Central memory CD8-positive, alpha-beta T cell (primary cell): ENCODE measurements at places on chromosomes 5 and 9.

DNA sequence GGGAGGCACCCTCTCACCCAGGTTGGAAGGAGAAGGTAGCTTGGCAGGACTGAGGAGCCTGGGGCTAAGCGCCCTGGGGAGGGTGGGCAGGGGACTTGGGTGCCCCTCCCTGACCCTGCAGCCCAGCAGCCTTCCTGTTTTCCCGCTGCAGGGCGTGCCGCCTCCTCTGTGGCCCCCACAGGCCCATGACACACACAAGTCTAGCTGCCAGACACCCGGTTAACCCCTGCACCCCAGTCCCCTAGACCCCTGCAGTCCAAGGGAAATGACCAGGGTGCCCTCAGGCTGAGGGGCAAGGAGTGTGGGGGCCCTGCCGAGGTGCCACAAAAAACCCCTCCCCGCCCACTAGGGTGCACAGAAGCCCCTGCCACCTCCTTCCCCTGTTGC lies 33.0 kb downstream of the GOLGA2 start:
- peaks cover 35% of the 10 kb centered on the region for H3K27me3 ChIP-seq
- H3K4me1 ChIP-seq = no peaks in the 10 kb centered on the region
- no peak for DNase-seq
- H3K27ac ChIP-seq = no peak overlapping the region
- no peaks in the 10 kb centered on the region for H3K36me3 ChIP-seq
- no peak overlapping the region for H3K4me3 ChIP-seq

DNA sequence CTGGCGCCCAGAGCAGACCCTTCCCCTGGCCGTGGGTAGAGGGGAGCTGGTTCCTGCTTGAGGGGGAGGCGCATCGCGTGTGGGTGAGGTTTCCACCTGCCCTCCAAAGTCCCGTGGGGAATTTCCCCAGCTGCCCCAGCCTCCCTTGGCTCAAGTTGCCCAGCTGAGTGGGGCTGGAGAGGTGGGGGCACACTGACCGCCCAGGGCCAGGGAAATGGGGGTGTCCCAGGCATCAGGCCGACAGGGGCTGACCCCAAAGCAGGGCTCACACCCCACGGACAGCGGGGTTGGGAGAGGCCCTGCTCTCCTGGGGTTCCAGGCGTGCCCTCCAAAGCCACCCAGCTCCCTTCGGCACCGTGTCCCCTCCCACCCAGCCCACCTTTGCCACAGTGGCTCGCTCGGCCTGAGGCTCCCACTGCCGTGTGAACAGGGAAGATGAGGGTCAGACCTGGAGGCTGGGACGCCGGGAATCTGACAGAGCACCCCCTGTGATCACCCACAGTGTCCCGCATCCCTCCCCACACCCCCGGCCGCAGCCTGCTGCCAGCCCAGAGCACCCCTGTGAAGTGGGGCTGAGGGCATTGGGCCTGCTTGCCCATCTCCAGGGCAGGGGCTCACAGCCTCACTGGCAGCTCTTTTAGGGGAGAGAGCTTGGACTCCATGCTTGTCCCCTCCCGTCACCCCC lies 933 bp upstream of the EGFL7 start:
- H3K27ac ChIP-seq = no peak overlapping the region
- H3K27me3 ChIP-seq = peaks cover 60% of the 10 kb centered on the region
- no peak overlapping the region for H3K4me3 ChIP-seq
- H3K36me3 ChIP-seq = peaks cover 4% of the 10 kb centered on the region
- peaks cover 12% of the 10 kb centered on the region for H3K4me1 ChIP-seq

GRCh38 chr5:66810848-66811261 lies 214.7 kb downstream of the MAST4 start:
- no peak overlapping the region for H3K4me3 ChIP-seq
- H3K27ac ChIP-seq = no peak overlapping the region
- peaks cover 2% of the 10 kb centered on the region for H3K36me3 ChIP-seq
- H3K27me3 ChIP-seq = peaks cover 70% of the 10 kb centered on the region

DNA sequence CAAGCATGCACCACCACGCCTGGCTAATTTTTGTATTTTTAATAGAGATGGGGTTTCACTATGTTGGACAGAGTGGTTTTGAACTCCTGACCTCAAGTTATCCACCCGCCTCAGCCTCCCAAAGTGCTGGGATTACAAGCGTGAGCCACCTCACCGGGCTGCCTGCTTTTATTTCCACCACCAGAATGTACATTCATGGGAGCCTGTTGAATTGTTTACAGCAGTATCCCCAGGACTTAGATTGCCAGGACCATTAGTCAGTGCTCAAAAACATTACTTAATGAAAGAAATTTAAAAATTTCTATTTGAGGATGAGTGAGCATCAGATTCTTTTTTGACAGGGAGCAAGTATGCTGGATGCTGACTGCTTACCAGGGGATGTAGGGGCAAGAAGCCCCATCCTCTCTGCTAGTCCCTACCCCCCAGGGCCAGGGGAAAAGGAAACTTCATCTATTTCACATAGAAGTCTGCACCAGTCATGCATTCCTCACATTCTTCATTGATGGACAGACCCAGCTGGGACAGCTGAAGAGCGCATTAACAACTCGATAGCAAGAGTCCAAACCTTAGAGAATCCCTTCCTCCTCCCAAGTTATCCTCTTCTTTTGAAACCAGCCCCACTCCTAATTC lies 10.3 kb upstream of the RGMB start:
- no peak overlapping the region for H3K27ac ChIP-seq
- H3K4me1 ChIP-seq = peaks cover 2% of the 10 kb centered on the region
- peaks cover 84% of the 10 kb centered on the region for H3K27me3 ChIP-seq
- DNase-seq = no peak
- no peaks in the 10 kb centered on the region for H3K36me3 ChIP-seq

DNA sequence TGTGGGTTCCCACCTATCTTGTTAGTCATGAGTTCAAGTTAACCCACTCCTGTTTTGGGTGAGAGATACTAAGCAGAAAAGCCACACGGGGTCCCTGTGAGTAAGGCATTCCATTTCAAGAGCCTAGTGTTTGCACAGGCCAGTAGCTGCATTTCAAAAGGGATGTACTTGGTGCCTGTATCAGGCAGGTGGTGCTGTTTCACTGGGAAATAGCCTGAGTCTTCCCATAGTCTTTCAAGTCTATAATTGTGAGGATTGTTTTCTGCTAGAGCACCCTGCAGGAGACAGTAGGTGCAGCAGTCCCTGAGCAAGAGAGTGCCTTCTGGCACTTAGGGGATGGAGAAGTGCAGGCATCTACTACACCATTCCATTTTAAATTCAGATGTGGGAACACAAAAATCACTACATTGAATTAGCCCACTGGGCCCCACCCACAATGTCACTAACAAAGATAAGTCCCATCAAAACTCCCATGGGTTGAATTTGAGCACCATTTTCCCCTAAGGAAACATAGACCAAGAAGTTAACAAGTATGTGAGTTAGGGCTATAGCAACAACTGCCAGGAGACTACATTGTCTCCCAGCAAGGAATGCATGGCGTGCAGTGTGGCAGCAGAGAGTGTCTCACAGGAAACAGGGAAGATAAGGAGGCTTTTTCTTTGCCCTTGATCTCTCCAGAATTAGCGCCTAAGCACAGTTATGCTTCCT lies 263.2 kb downstream of the COX7C start:
- no peak overlapping the region for H3K27ac ChIP-seq
- no peak for DNase-seq
- no peaks in the 10 kb centered on the region for H3K4me1 ChIP-seq
